ENCODE measurements at places on chromosomes 3 and 15. TPM values are rescaled to one million over a fixed set of nuclear protein-coding genes. Genes with fewer than 3 reads are reported as not detected.

DNA sequence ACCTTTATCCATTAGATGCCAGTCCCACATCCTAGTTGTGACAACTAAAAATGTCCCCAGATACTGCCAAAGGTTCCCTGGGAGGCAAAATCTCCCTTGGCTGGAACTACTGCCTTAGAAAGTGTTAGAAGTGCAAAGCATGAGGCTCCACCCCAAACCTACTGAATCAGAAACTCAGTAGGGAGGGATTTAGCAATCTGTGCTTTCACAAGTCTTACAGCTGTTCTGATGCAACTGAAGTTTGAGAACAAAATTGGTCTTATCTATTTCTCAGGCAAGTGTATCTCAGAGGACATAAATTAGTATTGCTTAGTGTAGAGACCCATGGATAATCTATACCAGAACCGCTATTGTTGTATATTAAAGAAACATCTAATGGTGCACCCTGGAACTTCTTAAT lies 70.2 kb downstream of the CLDN1 start:
- no peak for DNase-seq

DNA sequence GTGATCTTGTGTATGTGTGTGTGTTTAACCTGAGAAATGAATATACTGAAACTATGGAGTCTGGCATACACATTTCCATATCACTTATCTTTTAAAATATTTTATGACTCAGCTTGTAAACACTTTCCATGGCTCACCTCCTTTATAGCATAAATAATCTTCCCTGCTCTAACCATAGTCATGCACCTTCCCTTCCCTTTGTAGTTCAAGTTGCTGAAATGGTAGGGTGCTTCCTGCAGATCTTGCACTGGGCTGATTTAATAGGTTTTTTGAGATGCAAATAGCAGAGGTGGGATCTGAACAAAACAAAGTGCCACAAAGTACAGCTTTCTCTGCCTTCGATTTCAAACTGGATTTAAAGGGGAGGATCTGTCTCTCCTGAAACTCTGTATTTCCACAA lies 712.7 kb upstream of the LMCD1 start:
- DNase-seq = no peak

- no peak for DNase-seq
These were observed 118.9 kb downstream of the RFTN1 start for GRCh38 chr3:16394639-16395038.

GRCh38 chr3:134651347-134652041 lies 672 bp upstream of the KY start:
- DNase-seq = no peak

Gene LRRC31
- total RNA-seq = not detected

Gene TMCO5A
- not detected for total RNA-seq
